Lower leg skin (tissue), 4 donors: ENCODE measurements at places on chromosomes 4 and X. TPM values are rescaled to one million over a fixed set of nuclear protein-coding genes. Genes with fewer than 3 reads are reported as not detected.

- no peak for DNase-seq
Observed at GRCh38 chr4:82818664-82819662, 20.4 kb upstream of the SCD5 start.

The MCF2 gene
- not detected for total RNA-seq

The ACE2 gene
- total RNA-seq = 1.5 TPM

DNA sequence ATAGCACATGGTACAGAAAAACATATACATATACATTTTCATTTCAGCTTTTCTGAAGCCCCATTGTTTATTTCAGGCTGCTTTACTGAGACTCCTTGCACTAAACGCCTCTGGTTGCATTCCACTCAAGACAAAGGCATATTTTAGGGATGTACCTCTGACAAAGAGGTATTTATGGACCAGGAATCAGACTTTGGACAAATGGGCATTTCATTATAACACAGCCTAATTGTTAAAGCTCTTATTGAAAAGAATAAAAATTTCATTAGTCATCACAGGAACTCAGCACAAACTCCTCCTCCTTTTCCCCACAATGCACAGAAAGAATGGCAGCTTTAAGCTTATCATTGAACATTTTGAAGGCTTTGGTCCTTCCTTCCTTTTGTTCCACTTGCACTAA lies 62.9 kb upstream of the UGT8 start:
- no peak for DNase-seq
